ENCODE measurements at places on chromosomes 7 and 10.
A peak's percentile ranks its signal among the peaks of the same experiment; 100 is the strongest.

DNA sequence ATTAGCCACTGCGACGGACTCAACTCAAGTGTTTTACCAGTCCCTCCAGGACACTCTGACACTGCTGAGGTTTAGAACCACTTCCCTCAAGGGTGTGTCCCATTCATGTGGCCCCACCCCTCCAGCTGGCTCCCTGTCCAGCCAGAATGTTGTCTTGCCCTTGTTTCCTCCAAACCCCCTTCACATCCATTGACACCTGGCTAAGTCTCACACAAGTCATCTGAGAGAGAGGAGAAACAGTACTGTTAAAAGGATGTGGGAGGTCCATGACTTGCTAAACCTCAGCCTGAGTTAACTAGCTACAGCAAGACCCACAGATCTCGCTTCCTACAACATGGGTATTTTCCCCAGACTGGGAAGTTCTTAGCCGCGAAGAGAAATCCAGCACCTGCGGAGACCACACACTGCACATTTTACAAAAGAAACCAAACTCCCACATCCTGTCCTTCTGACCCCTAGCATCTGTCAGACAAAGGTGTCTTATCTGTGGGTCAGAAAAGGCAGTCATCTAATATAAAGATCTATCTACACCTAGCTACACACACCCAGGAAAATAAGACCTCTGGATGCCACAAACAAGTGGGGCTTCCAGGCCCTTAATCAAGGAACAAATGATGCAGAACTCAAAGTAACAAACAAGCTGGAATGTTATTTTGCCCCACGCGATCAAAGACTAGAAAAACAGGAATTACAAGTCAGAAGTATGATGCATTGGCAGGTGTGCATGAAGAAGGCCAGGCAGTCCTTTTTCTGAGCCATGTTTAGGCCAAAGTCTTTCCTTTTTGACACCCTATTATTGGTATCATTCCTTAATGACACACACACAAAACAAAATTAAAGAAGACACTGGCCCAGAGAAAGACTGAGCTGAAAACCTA is 13.9 kb downstream of the OSBPL3 start:
- no peaks in the 10 kb centered on the region for H3K27me3 ChIP-seq
- no peak overlapping the region for H3K27ac ChIP-seq
- H3K4me3 ChIP-seq, result no peak overlapping the region
- peaks cover 20% of the 10 kb centered on the region for H3K4me1 ChIP-seq

DNA sequence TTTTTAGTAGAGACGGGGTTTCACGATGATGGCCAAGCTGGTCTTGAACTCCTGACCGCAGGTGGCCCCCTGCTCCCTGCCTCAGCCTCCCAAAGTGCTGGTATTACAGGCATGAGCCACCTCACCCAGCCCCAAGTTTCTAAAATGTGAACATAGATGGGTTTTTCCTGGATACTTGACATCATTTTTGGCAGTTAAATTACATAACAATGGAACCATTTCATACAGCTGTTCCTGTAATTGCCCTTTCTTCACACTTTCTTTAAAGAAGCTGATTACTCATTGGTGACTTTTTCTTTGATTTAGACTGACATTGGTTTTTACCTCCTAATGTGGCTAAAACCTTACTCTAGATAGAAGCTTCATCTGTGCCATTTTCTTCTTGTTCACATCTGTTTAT is 5.9 kb downstream of the ZKSCAN1 start:
- H3K27ac ChIP-seq, result no peak overlapping the region
- peaks cover 27% of the 10 kb centered on the region for H3K4me1 ChIP-seq
- DNase-seq, result no peak
- no peak overlapping the region for H3K4me3 ChIP-seq

DNA sequence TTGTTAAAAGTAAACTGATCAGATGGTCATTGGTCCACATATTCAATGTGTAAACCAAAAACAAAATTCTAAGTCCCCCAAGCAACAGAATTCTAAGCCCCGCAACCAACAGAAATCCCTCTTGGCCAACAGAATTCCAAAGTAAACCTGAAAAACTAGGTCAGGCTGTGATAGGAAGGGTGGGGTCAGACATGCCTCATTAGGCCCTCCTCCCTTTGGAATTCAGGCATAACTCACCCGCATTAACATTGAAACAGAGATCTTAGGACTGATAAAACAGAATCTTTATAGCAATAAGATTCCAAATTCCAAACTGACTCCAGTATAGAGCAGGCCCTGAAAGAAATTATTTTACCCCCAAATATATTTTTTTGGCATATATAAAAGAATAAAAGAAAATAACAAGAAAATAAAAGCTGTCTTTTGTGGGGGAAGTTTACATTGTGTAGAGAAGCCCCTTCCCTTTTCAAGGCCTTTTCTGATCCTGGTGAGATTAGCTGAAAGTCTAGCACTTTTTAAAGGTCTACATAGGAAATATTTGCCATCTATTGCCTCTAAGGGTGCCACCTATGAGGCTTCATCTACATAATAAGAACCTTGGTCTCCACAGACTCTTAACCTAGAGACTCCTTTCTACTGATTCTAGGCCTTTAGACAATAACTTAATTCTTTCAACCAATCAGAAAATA is 30.5 kb downstream of the GNAT3 start:
- H3K4me1 ChIP-seq, result no peaks in the 10 kb centered on the region
- no peak overlapping the region for H3K4me3 ChIP-seq
- H3K27ac ChIP-seq, result no peak overlapping the region
- no peaks in the 10 kb centered on the region for H3K36me3 ChIP-seq
- DNase-seq, result no peak
- H3K27me3 ChIP-seq, result no peaks in the 10 kb centered on the region

GRCh38 chr10:120456143-120456625 is 843 bp upstream of the PLPP4 start:
- H3K27ac ChIP-seq, result no peak overlapping the region
- no peaks in the 10 kb centered on the region for H3K36me3 ChIP-seq
- H3K4me1 ChIP-seq, result peaks cover 7% of the 10 kb centered on the region
- DNase-seq, result no peak
- peak overlapping the region; percentile 28 for H3K4me3 ChIP-seq

GRCh38 chr10:43653746-43654145 is 5.1 kb upstream of the ZNF32 start:
- H3K36me3 ChIP-seq, result no peaks in the 10 kb centered on the region
- no peaks in the 10 kb centered on the region for H3K27me3 ChIP-seq
- no peak overlapping the region for H3K27ac ChIP-seq
- H3K4me1 ChIP-seq, result no peaks in the 10 kb centered on the region

DNA sequence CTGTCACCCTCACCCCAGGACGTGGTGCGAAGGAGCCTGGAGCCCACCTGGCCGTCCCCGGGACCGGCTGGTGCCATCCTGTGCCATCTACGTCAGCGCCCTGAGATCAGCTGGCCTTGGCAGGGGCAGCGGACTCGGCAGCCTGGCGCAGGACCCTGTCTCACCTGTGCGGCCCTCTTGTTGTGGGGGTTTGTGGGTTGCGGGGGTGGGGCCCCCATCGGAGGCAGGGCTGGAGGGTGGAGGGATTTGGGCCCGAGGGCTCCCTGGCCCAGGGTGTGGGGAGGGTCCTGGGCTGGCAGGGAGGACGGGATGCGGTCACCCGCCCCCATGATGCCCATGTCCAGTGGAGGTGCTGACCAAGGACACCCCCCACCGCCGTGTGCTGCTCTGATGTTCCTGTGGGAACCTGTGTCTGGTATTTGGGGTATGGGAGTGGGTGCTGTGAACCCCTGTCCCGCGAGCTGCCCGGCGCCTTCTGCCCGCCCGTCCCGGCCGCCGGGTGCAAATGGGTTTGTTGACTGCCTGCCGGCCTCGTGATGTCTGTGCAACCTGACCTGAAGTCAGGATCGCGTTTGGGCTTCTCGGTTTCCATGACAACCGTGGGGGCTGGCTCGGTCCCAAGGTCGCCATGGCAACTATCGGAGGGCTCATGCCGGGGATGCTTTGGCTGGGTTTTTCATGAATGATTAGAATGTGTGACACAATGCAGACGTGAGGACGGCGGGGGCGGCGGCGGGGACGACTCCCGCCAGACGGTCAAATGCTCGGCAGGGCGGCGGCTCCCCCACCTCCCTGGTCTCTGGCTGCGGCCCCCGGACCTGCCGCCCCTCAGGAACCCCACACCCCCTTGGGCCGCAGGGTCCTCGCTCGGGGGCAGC is 7.3 kb downstream of the MAFK start:
- peaks cover 37% of the 10 kb centered on the region for H3K36me3 ChIP-seq
- H3K27ac ChIP-seq, result peak overlapping the region; percentile 88
- H3K27me3 ChIP-seq, result no peaks in the 10 kb centered on the region
- H3K4me1 ChIP-seq, result peaks cover 42% of the 10 kb centered on the region
- peak overlapping the region; percentile 55 for H3K4me3 ChIP-seq

DNA sequence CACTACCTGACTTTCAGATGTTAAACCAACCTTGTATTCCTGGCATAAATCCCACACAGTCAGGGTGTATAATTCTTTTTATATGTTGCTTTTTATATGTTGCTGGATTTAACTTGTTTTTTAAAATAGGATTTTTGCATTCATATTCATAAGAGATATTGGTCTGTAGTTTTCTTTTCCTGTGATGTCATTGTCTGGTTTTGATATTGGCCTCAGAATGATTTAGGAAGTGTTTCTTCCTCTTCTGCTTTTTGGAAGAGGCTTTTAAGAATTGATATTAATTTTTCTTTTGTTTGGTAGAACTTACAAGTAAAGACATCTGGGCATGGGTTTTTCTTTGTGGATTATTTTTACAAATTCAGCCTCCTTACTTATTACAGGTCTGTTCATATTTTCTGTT is 93.1 kb downstream of the CARD11 start:
- DNase-seq, result no peak
- no peaks in the 10 kb centered on the region for H3K36me3 ChIP-seq
- no peaks in the 10 kb centered on the region for H3K27me3 ChIP-seq
- H3K4me3 ChIP-seq, result no peak overlapping the region
- peaks cover 3% of the 10 kb centered on the region for H3K4me1 ChIP-seq

GRCh38 chr7:48094861-48095293 is 5.8 kb downstream of the UPP1 start:
- no peak for DNase-seq
- no peak overlapping the region for H3K4me3 ChIP-seq

DNA sequence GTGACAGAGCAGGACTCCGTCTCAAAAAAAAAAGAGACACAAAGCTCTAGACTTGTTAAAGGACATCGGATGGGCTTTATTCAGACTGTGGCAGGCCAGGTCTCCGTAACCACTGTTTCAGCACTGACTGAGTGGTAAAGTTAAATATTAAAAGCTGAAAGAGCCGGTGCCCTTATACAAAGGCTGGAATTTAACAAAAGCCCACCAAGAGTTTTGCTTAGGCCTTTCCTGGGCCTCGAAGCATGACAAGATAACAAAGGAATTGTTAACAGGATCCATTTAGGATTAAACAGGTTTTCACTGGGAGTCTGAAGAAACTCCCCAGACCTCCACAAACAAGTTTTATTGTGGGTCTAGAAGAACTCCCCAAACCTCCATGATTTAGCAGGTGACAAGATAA is 727.8 kb downstream of the TYW1 start:
- no peak for DNase-seq
- no peak overlapping the region for H3K4me3 ChIP-seq
- no peaks in the 10 kb centered on the region for H3K36me3 ChIP-seq
- no peaks in the 10 kb centered on the region for H3K4me1 ChIP-seq
- no peaks in the 10 kb centered on the region for H3K27me3 ChIP-seq

GRCh38 chr7:95324431-95324830 is at the start of gene PON1:
TSS of gene PON1 (minus strand) at chr7:95324532. CDS start at chr7:95324475, 57 bp downstream.
- no peak for DNase-seq
- H3K27me3 ChIP-seq, result peaks cover 6% of the 10 kb centered on the region
- H3K27ac ChIP-seq, result no peak within 1 kb of the TSS
- no peaks in the 10 kb centered on the region for H3K36me3 ChIP-seq
- no peak within 1 kb of the TSS for H3K4me3 ChIP-seq

DNA sequence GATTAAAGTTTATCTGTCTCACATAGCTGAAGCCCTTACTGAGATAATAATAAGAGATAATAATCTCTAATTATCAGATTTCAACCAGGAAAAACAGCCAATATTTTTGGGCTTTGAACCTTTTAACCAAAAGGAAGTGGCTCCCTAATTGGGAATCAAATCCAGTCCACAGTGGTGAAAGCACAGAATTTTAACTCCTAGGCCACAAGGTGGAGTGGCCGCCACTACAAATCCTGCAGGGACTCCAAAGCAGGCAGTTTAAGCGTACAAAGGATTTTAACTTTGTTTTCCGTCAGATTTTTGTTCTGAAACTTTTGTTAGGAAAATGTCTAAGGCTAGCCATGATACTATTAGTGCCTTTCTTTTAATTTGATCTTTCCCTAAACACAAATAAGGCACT is 99.6 kb upstream of the CCNY start:
- no peaks in the 10 kb centered on the region for H3K36me3 ChIP-seq
- no peak overlapping the region for H3K27ac ChIP-seq
- H3K4me3 ChIP-seq, result no peak overlapping the region
- H3K4me1 ChIP-seq, result no peaks in the 10 kb centered on the region

GRCh38 chr10:23100331-23101030 is 5.1 kb downstream of the MSRB2 start:
- H3K4me1 ChIP-seq, result peaks cover 10% of the 10 kb centered on the region
- H3K27ac ChIP-seq, result no peak overlapping the region
- DNase-seq, result no peak
- H3K4me3 ChIP-seq, result no peak overlapping the region
- peaks cover 12% of the 10 kb centered on the region for H3K36me3 ChIP-seq

DNA sequence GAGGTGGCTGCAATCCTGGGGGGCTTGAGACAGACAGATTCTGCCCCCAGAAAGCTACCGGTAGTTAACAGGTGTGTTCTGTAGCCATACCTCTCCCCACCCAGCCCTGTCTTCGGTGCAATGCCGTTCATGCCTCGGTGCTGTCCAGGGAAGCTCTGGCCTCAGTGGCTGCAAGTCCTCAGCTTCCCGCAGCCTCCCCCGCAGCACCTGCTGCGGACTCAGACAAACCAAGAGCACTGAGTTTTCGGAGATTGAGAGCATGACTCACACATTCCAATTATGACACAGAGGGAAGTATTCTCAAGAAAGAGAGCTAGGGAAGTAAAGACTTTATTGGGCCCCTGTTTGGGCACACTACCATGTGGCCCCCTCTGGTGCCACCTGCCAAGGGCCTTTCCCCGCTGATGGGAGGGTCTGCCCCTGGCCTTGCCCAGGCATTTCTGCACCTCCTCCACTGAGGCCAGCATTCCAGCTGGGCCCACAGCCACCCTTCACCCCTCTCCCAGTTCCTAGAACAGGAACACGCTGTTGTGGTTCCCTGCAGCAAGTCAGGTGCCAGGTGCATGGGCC is 30.2 kb upstream of the EZH2 start:
- no peak for DNase-seq
- H3K4me1 ChIP-seq, result peaks cover 4% of the 10 kb centered on the region
- H3K27me3 ChIP-seq, result no peaks in the 10 kb centered on the region
- H3K27ac ChIP-seq, result no peak overlapping the region

- peaks cover 67% of the 10 kb centered on the region for H3K4me1 ChIP-seq
- DNase-seq, result no peak
- no peaks in the 10 kb centered on the region for H3K27me3 ChIP-seq
- H3K4me3 ChIP-seq, result no peak overlapping the region
- H3K27ac ChIP-seq, result peak overlapping the region; percentile 34
Observed at GRCh38 chr10:32941357-32941756, 16.7 kb downstream of the ITGB1 start.

GRCh38 chr10:114870486-114870885 is 48.9 kb downstream of the FHIP2A start:
- no peak overlapping the region for H3K4me3 ChIP-seq
- no peak overlapping the region for H3K27ac ChIP-seq
- H3K27me3 ChIP-seq, result no peaks in the 10 kb centered on the region
- DNase-seq, result no peak
